ENCODE measurements at places on chromosomes 1 and 21. TPM values are rescaled to one million over a fixed set of nuclear protein-coding genes. Genes with fewer than 3 reads are reported as not detected.

DNA sequence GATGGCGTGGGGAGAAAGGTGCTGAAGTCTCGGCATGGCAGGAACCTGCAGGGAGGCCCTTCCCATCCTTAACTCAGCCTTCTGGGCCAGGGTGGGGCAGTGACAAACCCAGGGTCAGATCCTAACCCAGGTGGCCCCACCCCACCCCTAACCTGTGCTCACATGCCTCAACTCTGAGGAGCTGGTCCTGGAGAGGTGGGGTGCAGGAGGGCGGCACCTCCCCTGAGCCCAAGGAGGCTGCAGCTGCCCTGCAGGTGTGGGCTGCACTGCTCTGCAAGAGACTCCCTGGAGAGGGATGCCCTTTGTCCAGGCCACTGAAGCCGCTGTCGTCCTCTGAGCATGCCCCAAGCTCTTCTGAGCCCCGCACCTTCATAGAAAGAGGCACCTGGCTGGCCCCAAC lies 15.2 kb upstream of the ADAMTSL4 start:
- no peak for DNase-seq

DNA sequence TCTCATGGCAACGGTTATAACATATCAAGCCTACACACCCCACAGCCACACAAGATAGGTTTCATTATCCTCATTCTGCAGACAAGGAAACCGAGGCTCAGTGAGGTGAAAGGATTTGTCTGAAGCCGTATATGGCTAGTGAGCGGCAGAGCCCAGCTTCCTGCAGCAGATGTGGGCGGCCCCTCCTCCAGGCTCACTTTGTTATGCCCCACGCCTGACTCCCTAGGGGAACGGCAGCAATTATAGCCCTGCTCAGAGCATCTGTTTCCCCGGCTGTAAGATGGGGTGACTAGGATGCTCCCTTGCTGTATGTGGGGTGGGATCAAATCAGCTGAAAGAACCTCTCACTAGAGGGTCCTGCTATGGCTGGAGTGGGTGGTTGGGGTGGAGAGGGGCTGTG lies 22.1 kb downstream of the GRHL3 start:
- DNase-seq: peak; percentile 2

DNA sequence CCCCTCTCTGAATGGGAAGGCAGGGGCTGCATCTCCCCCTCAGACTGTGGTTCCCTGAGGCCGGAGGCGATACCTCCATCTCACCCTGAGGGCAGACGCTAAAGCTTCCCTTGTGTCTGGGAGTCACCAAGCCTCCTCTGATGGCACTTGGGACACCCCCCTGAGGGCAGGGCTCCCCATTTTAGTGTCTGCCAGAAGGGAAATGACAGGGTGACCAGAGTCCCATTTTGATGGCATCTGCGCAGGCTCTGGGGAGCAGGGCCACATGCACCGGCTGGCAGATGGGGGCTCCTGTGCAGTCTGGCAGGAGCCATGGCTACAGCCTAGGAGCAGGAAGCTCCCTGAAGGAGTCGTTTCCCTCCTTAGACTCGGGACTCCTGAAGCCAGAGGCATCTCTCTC lies 1.7 kb downstream of the S100A2 start:
- no peak for DNase-seq

GRCh38 chr1:43902058-43902831 lies 31.4 kb upstream of the ARTN start:
- peak; percentile 40 for DNase-seq

GRCh38 chr1:60835649-60836048 lies 246.7 kb upstream of the NFIA start:
- DNase-seq: no peak

- DNase-seq: no peak
These were observed 66.0 kb downstream of the XCL2 start for GRCh38 chr1:168477792-168478191.

- DNase-seq: no peak
These were observed 13.0 kb downstream of the RGS1 start for GRCh38 chr1:192588546-192588945.

- peak; percentile 44 for DNase-seq
These were observed 37.5 kb downstream of the TRAPPC10 start for GRCh38 chr21:44049606-44050005.

GRCh38 chr1:157161901-157162300 lies 23.7 kb upstream of the ETV3 start:
- DNase-seq: no peak

DNA sequence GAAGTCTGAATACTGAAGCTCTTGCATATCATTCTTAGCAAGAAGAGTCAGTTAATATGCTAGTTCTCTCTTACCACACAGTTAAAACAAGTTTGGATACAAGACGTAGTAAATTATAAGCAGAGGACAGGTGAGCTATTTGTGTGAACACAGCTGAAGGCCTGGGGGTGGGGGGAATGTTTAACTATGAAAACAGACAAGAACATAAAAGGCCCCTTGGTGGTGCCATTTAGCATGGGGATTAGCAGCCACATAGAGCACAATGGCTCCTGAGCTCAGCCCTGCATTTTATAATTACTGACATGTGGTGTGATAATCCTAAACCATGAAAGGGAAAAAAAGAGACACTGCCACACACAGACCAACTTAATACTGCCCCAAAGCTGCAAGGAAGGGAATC lies 94.8 kb downstream of the TGFBR3 start:
- DNase-seq: no peak

DNA sequence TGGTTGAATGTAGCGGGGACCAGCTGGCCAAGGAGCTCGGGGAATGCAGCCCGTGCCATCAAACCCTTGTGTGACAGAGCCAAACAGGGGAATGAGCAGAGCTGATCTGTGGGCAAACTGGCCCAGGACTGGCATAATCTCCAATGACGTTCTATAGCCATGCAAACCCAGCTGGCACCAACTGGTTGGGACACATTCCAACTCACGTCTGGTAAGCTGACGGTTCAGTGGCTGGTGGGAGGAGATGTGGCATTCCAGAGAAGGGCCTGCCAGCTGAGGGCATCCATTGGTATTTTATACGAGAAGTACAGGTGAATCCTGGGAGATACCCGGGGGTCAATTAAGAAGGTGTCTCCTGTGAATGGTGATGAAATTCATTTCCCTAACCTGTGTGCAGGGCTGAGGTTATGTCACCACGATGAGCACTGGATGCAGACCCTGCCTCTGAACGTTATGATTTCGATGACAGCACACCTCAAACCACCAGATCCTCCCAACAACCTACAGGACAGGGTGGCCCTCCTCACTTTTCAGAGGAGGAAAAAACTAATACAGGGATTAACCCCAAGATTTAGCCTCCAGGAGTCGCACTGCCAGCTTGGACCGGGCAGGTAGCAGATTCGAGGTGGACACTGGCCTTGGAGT lies 39.0 kb upstream of the RUNX3 start:
- no peak for DNase-seq

DNA sequence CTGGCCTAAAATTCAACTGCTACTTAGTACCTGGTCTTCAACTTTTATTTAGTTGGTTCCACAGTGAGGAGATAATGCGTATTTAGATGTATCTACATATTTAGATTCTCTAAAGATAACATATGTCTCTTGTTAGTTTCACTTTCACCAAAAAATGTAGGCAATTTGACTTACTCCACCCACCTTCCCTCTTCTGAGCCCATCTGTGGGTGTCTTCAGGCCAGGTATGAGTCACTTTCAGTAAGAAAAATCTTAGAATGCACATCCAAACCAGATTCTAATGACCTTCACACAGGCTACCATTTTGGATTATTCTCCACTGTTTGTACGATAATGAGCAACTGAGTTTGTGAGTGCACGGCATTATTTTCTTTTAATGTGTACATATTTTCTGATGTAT lies 501.7 kb downstream of the NEGR1 start:
- no peak for DNase-seq

DNA sequence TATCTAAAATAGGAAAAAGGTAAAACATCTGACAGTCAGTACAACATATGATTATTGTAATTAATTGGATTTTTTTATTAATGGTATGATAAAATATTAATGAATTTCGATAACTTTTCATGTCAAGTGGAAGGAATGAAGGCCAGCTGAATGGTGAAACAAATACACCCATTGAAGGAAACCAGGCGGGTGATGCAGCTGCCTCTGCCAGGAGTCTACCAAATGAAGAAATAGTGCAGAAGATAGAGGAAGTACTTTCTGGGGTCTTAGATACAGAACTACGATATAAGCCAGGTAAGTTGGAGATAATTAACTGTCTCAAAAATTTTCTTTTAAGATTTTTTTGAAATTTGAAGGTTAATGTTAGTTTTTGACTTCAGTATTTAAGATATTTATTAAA lies 3.2 kb downstream of the SON start:
- DNase-seq: no peak

GRCh38 chr1:233998456-233998855 lies 94.0 kb downstream of the SLC35F3 start:
- DNase-seq: no peak

GRCh38 chr1:156392452-156392853 lies 23.4 kb downstream of the RHBG start:
- no peak for DNase-seq

- no peak for DNase-seq
These were observed 541.1 kb upstream of the PRMT6 start for GRCh38 chr1:106515375-106515774.

DNA sequence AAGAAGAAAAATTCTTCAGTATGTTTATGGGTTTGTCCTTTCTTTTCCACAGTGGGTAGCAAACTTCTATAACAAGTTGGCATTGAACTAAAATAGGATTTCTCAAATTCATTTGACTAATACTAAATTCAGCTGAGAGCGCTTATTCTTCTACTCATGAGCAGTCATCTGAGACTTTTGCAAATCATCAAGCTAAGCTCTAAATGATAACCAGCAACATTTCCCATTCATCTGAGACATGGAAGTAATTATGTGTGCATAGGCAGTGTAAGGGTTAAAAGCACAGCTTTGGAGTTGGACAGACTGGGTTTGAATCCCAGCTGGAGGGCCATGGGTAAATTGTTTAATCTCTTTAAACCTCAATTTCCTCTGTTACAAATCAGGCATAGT lies 18.3 kb upstream of the CNR2 start:
- no peak for DNase-seq

GRCh38 chr1:53734650-53735211 lies 4.2 kb downstream of the GLIS1 start:
- DNase-seq: no peak

- DNase-seq: peak; percentile 18
These were observed at the start of gene LRRC7 for GRCh38 chr1:69567652-69568420. Gene LRRC7 (plus strand): TSS chr1:69567922. CDS start chr1:69568640, 718 bp downstream.

DNA sequence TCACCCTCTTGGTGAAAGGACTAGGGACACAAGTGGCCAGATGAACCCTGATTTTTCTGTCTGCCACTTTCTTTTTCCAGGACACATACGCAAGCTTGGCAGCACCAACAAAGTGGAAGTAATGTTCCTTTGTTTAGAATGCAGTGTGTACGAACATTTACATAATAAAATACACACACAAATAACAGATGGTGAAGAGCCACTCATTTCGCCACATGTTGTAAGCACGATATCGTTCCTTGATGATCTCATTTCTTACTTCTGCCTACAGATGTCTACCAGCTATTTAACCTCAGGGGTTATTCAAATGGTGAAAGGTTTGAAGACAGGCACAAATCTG lies 670.2 kb upstream of the CXADR start:
- no peak for DNase-seq

DNA sequence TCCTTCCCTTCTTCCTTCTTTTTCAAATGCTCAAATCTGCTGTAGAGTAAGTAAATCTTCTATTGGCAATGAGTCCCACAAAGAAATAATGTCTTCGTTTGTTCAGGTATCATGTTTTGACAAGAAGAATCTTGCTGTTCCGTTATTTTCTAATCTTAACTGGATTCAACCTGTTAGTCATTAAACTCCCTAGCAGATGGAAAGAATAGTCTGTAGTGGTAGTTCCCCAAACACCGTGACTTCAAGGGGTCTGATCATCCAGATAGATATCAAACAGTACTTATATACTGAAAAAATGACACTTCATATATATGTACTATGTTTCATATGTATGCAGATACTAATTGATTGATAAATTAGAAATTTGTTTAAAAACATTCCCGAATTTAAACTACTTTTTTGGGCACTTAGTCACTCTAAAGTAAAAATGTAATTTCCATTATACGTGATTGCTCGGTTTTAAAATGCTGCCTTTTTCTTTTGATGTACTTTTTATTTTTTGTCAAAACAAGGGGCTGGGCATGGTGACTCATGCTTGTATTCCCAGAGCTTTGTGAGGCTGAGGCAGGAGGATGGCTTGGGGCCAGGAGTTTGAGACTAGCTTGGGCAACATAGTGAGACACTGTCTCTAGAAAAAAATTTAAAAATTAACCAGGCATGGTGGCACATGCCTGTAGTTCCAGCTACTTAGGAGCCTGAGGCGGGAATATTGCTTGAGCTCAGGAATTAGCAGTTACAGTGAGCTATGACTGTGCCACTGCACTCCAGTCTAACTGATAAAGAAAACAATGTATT lies 335.7 kb upstream of the SNX7 start:
- peak; percentile 90 for DNase-seq

DNA sequence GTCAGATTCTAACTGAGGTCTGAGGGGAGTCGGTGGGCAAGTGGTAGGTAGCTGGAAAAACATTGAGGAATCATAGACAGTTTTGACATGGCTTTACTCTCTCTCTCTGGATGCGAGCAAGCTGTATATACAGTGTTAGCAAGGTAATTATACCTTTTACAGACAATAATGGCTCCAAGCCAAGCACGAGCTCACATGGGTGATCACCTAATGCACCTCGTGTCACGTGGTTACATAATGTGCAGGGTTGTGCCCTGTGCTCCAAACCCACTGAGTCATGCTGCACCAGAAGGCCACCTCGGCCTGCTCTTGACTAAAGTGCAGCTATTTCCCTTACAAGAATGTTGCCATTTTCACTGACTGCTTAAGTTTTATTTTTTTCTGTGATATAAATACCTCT lies 7.6 kb upstream of the CLCA2 start:
- DNase-seq: no peak

- DNase-seq: peak; percentile 64
These were observed 26.6 kb downstream of the UBE4B start for GRCh38 chr1:10059342-10059718.

The TPM3 gene
- total RNA-seq: 1,476 TPM

The ZBTB18 gene
- total RNA-seq: 25.4 TPM

The SLC9A1 gene
- 20.1 TPM for total RNA-seq

The ITLN2 gene
- not detected for total RNA-seq

The FUBP1 gene
- total RNA-seq: 106 TPM

The LCE1E gene
- not detected for total RNA-seq

The PRAMEF13 gene
- not detected for total RNA-seq

The CFHR5 gene
- not detected for total RNA-seq

The IQGAP3 gene
- 7.3 TPM for total RNA-seq
